ENCODE measurements at places on chromosomes 3 and 15. TPM values are rescaled to one million over a fixed set of nuclear protein-coding genes. Genes with fewer than 3 reads are reported as not detected.

The DNASE1L3 gene
- 5.1 TPM for total RNA-seq

GRCh38 chr3:11711876-11712275 is 68.2 kb upstream of the VGLL4 start:
- no peak for DNase-seq

DNA sequence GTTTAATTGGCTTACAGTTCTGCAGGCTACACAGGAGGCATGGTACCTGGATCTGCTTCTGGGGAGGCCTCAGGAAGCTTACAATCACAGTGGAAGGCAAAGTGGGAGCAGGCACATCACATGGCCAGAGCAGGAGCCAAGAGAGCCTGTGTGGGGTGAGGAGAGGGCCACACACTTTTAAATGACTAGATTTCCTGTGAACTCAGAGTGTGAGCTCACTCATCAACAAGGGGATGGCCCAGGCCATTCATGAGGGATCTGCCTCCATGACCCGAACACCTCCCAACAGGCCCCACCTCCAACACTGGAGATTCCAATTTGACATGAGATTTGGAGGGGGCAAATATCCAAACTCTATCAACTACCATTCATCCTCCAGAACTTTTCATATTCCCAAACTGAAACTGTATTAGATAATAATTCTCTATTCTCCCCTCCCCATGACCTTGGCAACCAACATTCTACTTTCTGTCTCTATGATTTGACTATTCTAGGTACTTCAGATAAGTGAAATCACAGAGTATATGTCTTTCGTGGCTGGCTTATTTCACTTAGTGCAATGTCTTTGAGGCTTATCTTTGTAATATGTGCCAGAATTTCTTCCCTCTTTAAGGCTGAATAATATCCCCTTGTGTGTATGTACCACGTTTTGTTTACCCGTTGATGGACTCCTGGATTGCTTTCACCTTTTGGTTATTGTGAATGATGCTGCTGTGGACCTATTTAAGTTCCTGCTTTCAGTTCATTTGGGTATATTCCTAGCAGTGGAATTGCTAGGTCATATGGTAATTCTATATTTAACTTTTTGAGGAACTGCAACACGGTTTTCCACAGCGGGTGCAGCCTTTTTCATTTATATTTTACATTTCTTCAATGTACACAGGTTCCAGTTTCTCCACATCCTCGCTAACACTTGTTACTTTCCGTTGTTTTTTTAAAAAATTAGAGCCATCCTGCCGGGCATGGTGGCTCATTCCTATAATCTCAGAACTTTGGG is 43.8 kb downstream of the TKT start:
- no peak for DNase-seq

The C3orf85 gene
- total RNA-seq, result not detected

The PAQR5 gene
- 0.74 TPM for total RNA-seq

All from mesenteric fat pad (tissue), 1 donor.